Stomach (tissue), 19 donors: ENCODE measurements at places on chromosomes 2 and 18. TPM values are rescaled to one million over a fixed set of nuclear protein-coding genes. Genes with fewer than 3 reads are reported as not detected.

The UGT1A4 gene
- total RNA-seq = 7.2 TPM

DNA sequence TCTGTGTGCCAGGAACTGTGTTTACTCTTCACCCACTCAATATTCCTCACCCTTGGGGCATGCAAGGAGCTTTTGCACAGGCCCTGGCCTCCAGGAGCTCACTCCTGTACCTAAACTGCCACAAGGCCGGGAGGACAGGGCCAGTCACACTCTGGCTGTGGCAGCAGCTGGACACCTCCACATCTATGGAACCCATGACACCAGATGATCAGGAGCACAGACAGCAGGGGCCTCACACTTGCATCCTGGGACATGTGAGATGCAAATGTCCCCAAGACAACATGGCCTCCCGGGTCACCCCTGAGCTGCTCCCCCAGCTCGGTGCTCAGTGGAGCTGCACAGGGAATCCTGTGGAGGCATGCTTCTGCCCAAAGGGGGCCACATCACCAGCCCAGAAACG is 61.8 kb upstream of the SLC66A3 start:
- DNase-seq = no peak
- H3K36me3 ChIP-seq = no peaks in the 10 kb centered on the region
- H3K27me3 ChIP-seq = no peaks in the 10 kb centered on the region
- no peak overlapping the region for H3K4me3 ChIP-seq
- H3K4me1 ChIP-seq = no peaks in the 10 kb centered on the region

GRCh38 chr2:236712304-236712703 is 142.7 kb downstream of the ACKR3 start:
- H3K27me3 ChIP-seq = peaks cover 5% of the 10 kb centered on the region
- no peak overlapping the region for H3K4me3 ChIP-seq
- no peaks in the 10 kb centered on the region for H3K36me3 ChIP-seq
- H3K4me1 ChIP-seq = peaks cover 10% of the 10 kb centered on the region
- no peak overlapping the region for H3K27ac ChIP-seq

- no peak overlapping the region for H3K4me3 ChIP-seq
- H3K27ac ChIP-seq = no peak overlapping the region
- no peaks in the 10 kb centered on the region for H3K27me3 ChIP-seq
- H3K4me1 ChIP-seq = no peaks in the 10 kb centered on the region
Measured at GRCh38 chr2:69907216-69907615, 7.7 kb upstream of the MXD1 start.

DNA sequence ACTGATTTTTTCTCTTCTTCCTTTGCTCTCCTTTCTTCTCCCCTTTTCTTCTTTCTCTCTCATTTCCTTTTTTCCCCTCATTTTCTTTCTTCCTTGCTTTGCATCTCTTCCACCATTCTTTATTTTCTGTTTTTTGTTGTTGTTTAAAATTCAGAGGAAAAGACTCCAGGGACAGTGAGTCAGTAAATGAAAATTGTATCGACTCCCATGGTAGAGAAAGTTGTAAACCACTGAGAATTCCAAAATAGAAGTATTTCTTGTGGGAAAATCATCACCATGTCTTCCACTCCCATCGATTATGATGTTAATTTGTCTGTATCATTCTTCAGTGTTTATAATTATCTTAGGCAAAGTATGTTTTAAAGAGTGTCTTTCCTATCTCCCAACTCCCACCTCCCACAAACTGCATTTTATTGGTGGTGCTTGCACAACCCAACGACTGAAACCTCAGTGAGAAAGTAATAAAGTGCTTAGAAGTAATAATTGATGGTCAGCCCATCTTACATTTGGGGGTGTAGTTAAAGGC is 134.3 kb downstream of the IRS1 start:
- H3K4me1 ChIP-seq = peaks cover 7% of the 10 kb centered on the region
- H3K4me3 ChIP-seq = no peak overlapping the region
- H3K36me3 ChIP-seq = no peaks in the 10 kb centered on the region
- no peaks in the 10 kb centered on the region for H3K27me3 ChIP-seq

- no peaks in the 10 kb centered on the region for H3K27me3 ChIP-seq
- H3K36me3 ChIP-seq = no peaks in the 10 kb centered on the region
- no peak overlapping the region for H3K27ac ChIP-seq
Measured at GRCh38 chr2:225030203-225030602, 12.1 kb downstream of the DOCK10 start.
